ENCODE measurements at places on chromosomes 12 and 14.

- DNase-seq: no peak
These were observed 16.2 kb upstream of the SDR39U1 start for GRCh38 chr14:24458736-24459135.

DNA sequence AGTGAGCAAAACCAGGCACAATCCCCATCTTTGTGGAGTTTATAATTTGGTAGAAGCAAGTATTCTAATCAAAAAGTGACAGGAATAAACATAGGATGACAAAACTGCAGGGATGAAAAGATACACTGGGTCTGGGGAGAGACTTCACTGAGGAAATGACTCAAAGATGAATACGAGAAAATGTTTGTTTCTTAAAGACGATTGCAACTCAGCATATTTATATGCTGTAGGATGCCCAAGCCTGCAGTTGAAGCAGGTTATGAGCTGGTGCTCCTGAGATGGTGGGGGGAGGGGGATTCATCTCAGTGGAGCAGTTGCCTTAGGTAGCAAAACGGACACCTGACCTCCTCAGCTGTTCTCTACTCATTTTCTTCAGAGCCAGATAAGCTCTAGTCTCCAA lies 13.4 kb upstream of the SLC38A4 start:
- no peak for DNase-seq

DNA sequence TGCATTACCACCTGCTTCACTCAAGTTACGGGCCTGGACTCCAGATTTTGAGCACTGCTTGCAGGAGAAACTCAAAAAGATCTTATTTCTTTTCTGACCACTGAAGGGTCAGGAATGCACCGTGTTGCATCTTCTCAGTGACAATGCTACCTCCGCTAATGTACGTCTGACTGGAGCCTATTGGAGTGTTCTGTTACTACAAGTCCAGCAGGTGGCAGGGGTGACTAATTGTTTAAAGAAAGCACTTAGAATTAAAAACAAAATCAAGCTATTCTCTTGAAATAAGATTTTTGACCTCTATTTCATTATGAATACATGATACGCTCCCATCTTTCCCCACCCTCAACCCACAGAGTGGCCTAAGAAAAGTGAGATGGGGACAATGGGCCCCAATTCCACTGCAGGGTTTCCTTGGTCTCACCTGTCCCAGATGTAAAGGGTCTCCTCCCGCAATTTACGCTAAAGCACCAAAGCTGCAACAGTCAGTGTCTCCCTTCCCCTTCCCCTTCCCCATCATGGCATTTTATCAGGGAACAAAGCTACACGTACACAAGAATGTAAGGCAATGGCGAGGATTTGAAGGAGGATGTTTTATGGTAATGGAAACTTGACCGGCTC lies 2.2 kb downstream of the TBPL2 start:
- no peak for DNase-seq

DNA sequence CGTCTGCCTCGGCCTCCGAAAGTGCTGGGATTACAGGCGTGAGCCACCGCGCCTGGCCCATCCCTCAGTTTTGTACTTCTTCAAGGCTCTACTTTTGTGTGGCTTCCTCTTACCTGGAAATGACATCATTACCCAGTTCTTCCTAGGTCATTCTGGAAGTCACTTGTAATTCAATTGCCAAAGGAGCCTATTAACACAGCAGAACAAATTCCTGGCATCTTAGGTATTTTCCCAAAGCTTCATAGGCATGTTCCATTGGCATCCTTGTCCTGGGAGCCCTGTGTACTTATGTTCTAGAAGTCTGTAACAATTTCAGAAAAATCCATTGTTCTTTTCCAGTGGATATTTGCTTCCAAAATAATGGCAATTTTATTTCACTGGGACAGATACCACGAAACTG lies 60.6 kb downstream of the DAAM1 start:
- no peak for DNase-seq

DNA sequence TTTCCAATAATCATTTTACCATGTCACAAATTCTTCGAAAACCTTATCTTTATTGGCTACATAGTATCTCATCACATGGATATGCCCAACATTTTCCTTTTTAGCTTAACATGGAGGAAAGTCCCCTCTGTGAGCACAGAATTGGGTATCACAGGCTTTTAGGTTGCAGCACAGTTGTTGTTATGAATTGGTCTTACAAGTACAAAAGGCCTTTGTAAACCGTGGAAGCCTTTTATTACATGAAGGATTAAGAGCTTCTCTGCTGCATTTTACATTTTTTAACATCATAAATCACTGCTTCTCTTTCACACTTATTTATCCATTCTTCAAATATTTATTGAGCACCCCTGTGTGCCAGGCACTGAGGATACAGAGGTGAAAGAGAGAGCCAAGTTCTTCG lies 26.2 kb downstream of the UBE3B start:
- no peak for DNase-seq

GRCh38 chr12:100453951-100454350 lies 19.7 kb upstream of the NR1H4 start:
- DNase-seq: no peak

- no peak for DNase-seq
These were observed 210.6 kb downstream of the PHLDA1 start for GRCh38 chr12:75820848-75821578.

DNA sequence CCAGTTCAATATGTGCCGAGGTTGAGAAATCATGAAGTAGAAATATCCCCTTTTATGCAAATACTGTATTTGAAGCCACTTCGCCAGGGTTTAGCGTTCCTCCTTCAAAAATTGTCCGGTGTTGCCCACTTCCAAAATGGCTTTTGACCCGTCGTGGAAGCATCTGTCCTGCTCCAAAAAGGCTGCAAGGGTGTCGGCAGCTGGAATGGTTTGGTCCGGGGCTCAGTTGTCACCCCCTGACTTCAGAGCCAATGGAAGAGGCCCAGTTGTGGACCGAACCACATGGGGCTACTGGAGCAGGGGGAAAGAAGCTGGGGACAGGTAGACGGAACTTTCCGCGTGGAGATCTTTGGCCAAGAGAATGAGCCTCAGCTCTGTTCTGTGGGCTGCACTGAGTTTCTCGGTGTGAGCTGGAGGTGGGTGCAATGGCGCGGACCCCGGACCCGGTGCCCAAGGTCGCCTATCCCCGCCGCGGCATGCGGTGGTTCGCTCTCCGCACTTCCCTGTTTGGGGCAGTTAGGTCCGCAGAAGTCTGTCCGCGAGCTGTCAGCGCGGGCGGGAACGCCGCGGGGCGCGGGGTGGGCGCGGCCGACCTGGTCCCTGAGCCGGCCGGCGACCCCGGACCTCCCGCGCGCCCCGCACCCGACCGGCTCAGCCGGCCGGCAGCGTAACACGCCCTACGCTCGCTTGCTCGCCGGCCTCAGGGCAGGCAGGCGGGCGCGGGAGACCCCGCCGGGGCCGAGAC lies at the start of gene ANKRD13A:
ANKRD13A (plus strand) TSS at position 527 of the 745 bp plus-strand sequence. CDS start 259 bp downstream, outside the sequence.
- DNase-seq: peak; percentile 83

DNA sequence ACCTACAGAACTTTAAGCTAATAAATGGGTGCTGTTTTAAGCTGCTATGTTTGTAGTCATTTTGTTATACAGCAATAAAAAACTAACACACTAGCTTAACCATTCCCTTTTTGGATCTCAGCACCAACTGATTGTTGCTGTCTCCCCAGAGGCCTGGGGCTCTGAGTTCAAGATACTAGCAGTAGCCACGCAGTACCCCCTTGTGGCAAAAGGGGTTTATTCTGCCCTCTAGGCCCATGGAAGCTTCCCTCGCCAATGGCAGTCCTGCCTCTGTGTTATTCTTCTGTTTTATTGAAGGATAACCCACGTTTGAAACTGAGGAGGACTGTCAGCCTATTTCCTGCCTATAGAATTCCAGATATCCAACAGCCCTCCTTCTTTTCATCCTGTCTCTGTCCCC lies 455.3 kb upstream of the ATP2B1 start:
- no peak for DNase-seq

DNA sequence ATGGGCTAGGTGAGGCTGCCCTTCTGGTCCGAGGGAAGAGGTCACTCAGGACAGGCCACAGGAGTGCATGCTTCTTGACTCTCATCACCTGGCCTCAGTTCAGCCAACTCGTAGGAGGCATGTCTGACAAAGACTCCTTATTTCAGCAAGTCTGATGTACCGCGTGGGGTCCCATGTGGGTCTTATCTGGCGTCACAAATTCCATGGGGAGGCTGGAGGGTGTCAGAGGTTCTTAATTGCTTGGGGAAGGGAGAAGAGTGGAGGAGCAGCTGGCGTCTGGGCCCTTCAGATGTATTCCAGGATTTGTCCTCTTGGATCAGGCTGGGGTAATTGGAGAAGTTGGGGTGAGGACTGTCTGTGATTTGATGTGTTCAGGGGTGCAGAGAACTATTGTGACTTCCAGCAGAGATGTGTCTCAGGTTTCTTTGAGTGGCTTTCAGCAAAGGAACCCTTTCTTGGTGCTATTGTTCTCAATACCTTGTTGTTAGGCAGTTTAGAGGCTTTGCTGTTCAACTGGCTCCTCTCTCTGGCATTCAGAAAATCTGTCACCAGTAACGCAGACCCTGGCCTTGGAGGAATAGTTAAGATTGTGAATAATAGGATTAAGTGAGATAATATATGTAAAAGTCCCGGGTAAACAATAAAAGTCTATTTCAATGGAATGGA lies 60.1 kb downstream of the SUSD6 start:
- no peak for DNase-seq

DNA sequence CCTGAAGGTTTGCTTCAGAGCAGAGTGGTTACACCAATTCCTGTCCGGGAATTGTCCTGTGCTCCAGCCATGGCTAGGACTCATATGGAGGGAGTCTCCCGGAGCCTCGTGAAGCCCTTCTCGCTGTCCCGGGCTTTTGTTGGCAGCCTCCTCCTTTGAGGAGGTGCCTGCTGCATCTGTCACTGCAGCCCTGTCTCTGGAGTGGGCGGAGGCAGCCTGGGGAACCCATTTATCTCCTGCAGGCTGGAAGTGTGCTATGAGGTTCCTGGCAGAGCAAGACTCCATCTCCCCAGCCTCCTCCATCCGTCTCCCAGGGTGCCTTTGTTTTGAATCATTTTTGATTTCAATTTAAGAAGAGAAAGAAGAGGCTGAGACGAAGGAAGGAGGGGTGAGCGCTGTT lies 355.3 kb downstream of the GLT1D1 start:
- no peak for DNase-seq

- no peak for DNase-seq
These were observed 45.1 kb downstream of the GALNT9 start for GRCh38 chr12:132284071-132284826.

- no peak for DNase-seq
These were observed 25.9 kb upstream of the GALNT16 start for GRCh38 chr14:69234106-69234505.

DNA sequence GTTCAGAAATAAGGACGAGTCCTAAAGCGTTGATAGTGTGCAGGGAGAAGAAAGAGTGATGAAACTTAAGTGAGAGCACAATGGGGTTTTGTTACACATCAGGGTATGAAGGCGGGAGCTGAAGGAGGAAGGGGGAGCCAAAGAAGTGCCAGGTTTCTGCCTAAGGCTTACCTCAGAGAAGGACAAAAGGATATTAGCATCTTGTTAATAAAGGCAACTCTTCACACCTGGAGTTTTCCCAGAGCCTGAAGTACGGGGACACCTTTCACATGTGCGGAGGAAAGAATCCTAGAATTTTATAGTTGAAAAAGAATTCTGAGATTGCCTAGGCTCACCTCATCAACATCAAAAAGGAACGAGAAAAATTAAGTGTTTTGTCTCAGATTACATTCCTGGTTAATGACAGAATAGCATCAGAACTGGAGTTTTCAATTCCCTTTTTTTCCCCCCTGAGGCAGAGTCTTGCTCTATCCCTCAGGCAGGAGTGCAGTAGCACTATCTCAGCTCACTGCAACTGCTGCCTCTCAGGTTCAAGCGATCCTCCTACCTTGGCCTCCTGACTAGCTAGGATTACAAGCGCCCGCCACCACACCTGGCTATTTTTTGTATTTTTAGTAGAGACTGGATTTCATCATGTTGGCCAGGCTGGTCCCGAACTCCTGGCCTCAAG lies 2.2 kb upstream of the SAV1 start:
- no peak for DNase-seq

GRCh38 chr12:42729535-42729900 lies 140.0 kb upstream of the PRICKLE1 start:
- no peak for DNase-seq

DNA sequence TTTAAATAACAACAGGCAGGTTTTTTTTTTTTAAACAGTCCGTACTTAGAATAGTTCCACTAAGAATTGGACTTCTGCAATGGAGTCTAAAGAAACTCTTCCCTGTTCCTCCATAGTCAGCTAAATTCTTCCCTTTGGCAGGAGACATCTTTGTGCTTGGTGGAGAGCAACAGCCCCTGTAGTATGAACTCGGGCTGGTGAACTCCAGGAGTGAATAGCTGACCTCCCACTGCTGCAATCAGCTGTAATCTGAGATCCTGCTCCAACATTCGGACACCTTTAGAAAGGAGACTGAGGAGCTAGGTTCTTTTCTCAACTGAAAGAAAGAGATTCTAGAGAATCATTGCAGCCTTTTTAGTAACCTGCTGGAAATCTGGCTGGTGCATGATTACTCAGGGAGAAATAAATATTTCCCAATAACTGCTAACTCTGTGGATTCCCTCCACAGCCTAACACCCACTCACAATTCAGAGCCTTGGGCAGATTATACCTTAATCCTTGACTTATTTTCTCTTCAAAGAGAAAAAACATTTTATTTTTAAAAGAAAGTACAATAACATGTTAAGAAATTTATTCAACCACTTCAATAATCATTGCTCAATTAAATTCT lies 25.6 kb upstream of the DBX2 start:
- no peak for DNase-seq

- DNase-seq: no peak
These were observed 67.4 kb downstream of the MED13L start for GRCh38 chr12:116210131-116210530.

- DNase-seq: no peak
These were observed 53.6 kb upstream of the EIF5 start for GRCh38 chr14:103280278-103280928.

- no peak for DNase-seq
These were observed 65.9 kb downstream of the KCNA1 start for GRCh38 chr12:4975574-4975973.

GRCh38 chr12:130582286-130582685 lies 133.8 kb downstream of the RIMBP2 start:
- no peak for DNase-seq

DNA sequence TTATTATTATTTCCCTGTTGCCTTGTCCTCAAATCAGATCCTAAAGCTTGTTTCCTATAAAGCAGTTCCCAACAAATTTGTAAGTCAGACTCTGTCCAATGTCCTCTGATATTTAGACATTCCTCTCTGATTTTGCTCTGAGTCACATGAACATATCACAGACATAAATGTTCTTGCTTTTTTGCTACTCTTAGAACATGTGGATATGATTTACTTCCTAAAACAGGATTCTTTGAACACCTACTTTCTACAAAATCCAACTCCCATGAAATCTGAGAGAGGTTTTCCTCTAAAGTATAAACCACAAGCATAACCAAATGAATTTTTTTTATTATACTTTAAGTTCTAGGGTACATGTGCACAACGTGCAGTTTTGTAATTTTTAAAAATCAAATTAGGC lies 181.3 kb upstream of the SLC38A2 start:
- no peak for DNase-seq
